ENCODE measurements at places on chromosomes 1 and 21.

GRCh38 chr1:163119707-163120106, 50.5 kb downstream of the RGS4 start:
- no peak for DNase-seq

DNA sequence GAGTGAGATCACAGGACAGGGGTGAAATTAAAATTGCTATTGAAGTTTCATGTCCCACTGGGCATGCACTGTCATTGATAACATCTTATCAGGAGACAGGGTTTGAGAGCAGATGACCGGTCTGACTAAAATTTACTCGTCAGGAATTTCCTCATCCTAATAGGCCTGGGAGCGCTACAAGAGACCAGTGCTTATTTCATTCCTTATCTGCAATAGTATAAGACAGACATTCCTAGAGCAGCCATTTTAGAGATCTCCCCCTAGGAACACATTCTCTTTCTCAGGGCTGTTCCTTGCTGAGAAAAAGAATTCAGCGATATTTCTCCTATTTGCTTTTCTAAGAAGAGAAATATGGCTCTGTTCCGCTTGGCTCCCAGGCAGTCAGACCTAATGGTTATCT, 181.4 kb upstream of the ETV3 start:
- DNase-seq = no peak

- no peak for DNase-seq
These were observed 233.9 kb upstream of the CAMK1G start for GRCh38 chr1:209349363-209350308.

DNA sequence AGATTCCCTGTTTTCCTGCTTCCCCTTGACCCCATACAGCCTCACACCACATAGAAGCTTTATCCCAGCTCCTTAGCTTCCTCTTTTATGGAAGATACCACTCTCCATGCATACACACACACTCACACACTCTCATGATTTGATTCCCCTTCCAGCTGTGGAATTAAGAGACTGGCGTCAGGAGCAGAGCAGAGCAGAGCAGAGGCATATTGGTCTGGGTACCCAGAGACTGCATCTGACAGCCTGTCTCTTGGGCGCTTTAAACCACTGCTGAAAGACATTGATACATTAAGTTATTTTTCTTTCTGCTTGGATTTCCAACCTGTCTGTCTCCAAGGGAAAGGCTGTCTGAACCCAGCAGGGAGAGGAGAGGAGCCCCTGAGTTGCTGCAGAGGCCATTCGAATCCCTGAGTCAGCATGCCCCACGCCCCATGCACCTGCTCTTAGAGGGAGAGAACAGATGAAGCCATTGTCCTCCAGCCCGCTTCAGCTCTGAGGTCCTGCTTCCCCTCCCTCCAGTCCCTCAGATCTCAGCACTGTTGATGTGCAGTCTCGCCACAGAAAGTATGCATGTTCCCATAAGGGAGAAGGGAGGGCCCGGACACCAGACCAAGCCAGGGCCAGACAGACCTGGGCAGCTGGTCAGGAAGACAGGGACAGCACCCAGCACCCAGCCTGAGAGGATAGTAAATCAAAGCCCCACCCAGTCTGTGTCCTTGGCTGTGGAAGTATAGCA, 66.7 kb upstream of the GJB5 start:
- DNase-seq = no peak

GRCh38 chr1:178324003-178324402, 172.8 kb downstream of the CLEC20A start:
- DNase-seq = no peak

- no peak for DNase-seq
These were observed 88.5 kb downstream of the CCDC30 start for GRCh38 chr1:42551590-42551989.

DNA sequence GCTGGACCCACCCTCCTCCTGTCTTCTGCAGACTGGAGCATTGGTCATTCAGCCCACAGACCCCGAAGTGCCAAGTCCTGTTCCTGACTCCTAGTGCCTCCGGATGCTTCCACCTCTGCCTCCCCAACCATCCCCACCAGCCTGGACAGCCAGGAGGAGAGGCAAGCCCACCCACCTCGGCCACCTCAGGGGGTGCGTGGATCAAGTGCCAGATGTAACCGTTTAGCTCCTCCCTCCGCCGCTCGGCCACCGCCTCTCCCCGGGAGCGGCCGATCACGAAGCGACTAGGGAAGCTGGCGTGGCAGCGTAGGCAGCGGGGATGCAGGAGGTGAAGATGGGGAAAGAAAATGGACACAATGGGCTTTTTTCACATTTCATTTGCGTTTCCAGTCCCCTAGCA, 18.1 kb upstream of the PPP1R15B start:
- no peak for DNase-seq

GRCh38 chr1:61170328-61171238, 88.2 kb downstream of the NFIA start:
- DNase-seq = no peak

- DNase-seq = peak; percentile 5
These were observed 82.7 kb downstream of the NOS1AP start for GRCh38 chr1:162151900-162152829.

DNA sequence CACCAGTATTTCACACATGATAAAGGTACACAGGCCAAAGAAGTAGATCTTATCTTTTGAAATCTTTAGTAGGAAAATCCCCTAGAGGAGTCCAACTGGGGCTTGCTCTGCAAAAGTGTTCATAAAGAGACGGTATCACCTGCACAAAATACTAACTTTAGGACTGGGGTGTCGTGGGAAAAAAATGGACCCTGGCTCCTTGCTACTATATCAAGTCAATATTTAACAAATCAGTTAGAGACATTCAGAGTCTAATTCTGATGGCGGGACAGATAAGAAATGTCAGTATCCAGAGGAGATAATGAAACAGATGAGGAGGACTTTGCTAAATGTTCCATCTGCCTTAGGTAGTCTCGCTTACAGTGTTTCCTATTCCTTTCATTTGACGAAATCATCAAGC, 25.6 kb upstream of the CNN3 start:
- DNase-seq = no peak

DNA sequence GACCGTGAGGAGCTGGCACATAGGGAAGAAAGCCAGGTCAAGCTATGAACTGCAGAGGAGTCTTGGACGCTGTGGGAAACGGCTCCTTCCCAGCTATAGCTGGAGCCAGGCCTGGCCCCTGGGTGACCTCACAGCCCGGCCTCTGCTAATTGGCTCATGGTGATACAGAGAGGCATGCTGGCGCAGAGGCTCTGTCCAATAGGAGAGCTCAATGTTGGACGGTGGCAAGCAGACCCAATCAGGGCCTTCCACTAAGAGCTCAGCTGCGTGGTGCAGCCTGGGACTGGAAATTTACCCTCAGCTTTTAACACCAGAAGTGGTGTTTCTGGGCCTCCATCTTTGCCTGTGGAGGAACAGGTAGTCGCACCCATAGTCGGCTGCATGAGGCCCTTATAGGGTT, 64.4 kb upstream of the GRHL3 start:
- DNase-seq = no peak

All from suppressor macrophage (primary cell).